NCI-H526 treated with DMSO at 0.1 percent for 48 hours (cell line): ENCODE measurements at places on chromosomes 3 and 15.
A peak's percentile ranks its signal among the peaks of the same experiment; 100 is the strongest.

DNA sequence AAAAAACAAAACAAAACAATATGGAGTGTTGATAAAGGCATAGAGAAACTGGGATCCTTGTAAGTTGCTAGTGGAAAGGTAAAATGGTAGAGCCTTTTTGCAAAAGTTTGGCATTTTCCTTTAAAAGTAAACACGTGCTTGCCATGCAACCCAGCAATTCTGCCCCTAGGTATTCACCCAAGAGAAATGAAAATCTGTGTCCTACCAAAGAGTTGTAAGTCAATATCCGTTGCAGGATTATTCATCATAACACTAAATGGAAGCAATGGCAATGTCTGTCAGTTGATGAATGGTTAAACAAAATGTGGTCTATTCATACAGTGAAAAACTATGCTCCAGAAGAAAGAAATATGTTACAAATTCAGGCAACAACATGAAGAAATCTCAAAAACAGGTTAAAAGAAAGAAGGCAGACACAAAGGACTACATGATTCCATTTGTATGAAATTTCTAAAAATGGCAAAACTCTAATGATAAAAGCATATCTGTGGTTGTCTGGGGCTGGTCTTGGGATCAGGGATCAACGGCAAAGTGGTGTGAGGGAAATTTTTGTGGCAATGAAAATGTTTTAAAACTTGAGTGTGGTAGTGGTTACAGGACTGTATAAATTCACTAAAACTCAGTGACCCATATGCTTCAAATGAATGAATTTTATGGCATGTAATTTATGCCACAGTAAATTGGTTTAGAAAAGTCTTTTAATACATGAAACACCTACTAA lies 229.6 kb downstream of the OPA1 start:
- no peak for DNase-seq

DNA sequence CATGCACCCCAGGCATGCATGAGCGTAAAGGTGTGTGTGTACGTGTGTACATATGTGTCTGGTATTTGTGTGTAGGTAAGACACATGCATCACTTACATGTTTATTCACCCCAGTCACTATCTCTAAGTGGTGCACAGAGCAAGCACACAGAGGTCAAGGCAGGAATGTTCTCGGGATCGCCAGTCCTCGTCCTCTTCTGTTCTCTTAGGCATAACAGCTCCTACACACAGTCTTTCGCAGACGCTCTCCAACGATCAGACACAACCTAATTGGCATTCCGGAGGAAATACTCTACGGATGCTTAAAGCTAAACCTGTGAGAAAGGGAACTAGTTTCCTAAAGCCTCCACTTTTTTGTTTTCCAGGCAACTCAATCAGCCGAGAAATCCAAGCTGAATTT lies 95.9 kb downstream of the ADAMTS17 start:
- no peak for DNase-seq

- DNase-seq, result no peak
Observed at GRCh38 chr15:64333516-64333915, 22.5 kb downstream of the CSNK1G1 start.

DNA sequence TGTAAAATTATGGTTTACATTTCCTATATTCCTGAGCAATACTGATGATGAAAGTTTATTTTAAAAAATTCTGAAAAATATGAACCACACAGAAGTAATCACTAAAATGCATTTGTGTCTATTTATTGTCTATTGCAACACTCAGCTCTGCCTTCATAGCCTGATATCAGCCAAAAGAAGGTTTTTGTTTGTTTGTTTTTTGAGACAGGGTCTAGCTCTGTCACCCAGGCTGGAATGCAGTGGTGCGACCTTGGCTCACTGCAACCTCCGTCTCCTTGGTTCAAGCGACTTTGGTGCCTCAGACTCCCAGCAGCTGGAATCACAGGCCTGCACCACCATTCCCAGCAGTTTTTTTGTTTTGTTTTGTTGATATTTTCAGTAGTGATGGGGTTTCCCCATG lies 1560.2 kb downstream of the SI start:
- no peak for DNase-seq

DNA sequence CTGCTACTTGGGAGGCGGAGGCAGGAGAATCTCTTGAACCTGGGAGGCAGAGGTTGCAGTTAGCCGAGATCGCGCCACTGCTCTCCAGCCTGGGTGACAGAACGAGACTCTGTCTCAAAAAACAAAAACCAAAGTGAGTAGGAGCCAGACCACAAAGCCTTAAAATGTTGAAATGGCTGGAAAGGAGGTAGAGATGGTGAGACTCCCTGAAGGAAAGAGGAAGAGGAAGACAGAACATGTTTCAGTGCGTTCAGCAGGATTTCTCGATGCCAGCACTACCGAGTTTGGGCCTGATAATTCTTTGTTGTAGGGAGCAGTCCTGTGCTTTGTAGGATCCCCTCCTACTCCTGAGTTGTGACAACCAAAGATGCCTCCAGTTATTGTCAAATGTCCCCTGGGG lies 189.9 kb downstream of the AKAP13 start:
- no peak for DNase-seq

DNA sequence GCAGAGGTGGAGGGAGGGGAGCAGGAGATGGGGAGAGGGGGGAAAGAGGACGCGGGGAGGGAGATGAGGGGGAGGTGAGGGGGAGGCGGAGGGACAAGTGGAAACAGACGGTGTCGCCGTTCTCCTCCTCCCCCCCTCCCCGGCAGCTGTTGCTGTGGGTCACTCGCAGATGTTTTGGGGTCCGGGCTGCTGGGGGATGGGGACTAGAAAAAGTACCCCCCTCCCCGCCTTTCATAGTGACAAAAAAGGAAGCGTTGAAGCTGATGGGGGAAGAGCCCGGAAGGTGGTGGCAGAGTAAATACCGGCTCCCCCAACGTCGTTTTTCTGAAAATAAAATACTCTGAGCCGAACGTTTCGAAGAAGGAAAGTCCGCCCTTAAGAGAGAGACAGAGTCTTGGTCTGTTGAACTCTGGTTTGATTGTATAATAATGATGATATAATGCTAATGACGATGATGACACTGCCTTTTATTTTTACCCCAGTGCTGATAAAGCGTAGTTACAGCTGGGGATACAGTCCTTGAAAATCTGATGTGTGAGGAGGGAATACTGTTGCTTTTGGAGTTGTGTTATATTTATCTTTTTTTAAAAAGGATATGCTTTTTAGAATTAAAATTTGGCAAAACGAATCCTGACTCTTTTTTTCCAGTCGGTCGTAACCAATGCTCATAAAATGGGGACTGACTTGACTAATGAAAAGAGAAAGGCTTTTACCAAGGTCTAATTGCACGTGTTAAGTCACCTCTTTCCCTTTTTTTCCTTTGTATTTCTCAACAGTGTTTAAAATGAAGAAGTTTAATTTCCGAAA lies 993 bp downstream of the STXBP5L start:
- DNase-seq, result peak; percentile 42

GRCh38 chr15:66884115-66884622 lies 181.2 kb upstream of the SMAD3 start:
- DNase-seq, result no peak

DNA sequence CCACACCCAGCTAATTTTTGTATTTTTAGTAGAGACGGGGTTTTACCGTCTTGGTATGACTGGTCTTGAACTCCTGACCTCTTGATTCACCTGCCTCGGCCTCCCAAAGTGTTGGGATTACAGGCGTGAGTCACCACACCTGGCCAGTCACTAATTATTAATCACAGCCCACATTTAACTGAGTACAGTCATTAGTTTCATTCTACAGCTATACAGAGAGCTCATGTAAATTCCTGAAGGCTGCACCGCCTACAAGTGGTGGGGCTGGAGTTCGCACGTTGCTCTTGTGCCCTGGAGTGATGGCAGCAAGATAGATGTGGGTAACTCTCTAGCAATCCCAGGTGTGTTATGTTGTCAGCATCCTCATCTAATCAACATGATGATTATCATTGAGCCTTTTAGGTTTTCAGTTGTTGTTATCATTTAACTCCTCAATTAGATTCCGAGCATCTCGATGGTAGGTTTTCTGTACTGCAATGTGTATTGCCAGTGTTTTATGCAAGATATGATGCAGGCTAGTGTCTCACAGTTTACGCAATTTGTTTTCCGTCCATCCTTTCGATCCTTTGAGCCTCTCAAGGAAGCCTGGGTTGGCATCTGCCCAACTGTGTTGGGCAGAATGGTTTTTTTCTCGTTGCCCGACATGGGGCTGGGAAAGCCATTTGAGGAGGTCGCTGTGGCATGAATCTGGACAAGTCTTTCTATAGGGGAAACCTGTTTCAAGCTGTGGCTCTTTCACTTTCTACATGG lies 216.3 kb downstream of the LPP start:
- DNase-seq, result no peak

GRCh38 chr15:41932511-41933289 lies 38.8 kb upstream of the SPTBN5 start:
- DNase-seq, result no peak

- DNase-seq, result no peak
Observed at GRCh38 chr15:59686389-59686788, 2.7 kb downstream of the BNIP2 start.

- no peak for DNase-seq
Observed at GRCh38 chr3:178690571-178690970, 154.3 kb downstream of the KCNMB2 start.

DNA sequence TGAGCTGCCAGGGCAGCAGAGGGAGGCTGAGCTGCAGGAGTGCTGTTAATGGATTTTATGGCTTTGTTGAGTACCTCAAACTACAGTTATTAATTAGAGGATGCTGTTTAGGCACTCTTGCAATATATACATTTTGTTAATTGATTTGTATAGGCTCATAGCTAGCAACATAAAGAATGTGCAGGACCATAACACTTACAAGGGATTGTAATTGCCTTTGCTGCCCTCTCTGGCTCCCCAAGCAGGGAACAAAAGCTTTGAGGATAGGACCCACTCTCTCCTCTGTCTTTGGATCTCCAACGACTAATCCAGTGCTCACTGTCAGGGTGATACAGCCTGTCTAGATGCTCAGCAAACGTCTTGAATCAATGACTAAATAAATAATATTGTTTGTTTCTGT lies 1.2 kb upstream of the CLSTN2 start:
- peak; percentile 81 for DNase-seq

DNA sequence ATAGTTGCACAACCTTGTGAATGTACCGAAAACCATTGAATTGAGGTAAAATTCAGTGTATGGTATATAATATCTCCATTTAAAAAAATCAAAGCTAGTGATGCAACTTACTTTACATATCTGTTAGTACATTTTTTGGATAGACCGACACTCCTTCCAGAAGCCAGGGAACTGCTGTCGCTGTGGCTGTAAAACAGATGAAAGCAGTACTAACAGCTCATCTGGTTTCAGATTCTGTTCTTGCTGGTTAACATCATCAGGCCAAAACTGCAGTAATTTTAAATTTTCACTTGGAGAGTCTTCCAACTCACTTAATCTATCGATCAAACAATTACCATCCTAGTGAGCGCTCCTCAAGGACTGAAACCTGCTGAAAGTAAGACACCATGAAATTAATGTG lies 145.1 kb downstream of the LRRC28 start:
- DNase-seq, result no peak

- DNase-seq, result no peak
Observed at GRCh38 chr3:113220721-113221120, 9.4 kb downstream of the BOC start.

DNA sequence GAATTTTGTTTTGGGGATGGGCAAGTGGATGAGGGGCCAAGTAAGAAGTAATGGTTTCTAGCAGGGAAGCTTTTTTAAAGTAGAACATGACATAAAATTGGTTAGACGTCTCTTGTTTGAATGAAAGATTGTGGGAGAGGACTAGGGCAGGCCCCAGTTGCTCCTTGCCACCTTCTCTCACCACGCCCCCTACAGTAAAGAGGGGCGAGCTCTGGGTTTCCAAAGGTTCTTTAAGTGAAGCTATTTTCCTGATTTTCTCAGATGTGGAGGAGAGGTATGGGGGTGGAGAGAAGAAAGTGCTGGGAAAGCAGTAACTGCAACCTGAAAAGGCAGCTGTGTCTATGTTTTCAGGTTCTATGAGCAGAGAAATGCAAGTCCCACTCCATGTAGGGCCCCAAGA lies 32.6 kb upstream of the SKIL start:
- DNase-seq, result no peak

- DNase-seq, result no peak
Observed at GRCh38 chr3:56915966-56916586, 114.3 kb upstream of the ARHGEF3 start.

GRCh38 chr15:79475306-79475705 lies 43.2 kb downstream of the MINAR1 start:
- no peak for DNase-seq

DNA sequence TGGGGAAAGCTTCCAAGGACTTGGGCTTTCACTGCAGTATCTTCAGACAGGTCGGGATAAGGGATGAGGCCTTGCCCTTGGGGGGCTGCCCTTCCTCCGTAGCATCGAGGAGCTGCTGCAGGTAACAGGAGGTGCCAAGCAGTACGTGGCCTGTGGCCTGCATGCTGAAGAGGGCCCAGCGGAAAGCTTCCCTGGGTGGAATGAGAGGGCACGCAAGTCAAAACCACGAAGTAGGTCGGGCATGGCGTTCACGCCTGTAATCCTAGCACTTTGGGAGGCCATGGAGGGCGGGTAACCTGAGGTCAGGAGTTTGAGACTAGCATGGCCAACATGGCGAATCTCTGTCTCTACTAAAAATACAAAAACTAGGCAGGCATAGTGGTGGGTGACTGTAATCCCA lies 12.9 kb downstream of the CIDEC start:
- DNase-seq, result no peak

DNA sequence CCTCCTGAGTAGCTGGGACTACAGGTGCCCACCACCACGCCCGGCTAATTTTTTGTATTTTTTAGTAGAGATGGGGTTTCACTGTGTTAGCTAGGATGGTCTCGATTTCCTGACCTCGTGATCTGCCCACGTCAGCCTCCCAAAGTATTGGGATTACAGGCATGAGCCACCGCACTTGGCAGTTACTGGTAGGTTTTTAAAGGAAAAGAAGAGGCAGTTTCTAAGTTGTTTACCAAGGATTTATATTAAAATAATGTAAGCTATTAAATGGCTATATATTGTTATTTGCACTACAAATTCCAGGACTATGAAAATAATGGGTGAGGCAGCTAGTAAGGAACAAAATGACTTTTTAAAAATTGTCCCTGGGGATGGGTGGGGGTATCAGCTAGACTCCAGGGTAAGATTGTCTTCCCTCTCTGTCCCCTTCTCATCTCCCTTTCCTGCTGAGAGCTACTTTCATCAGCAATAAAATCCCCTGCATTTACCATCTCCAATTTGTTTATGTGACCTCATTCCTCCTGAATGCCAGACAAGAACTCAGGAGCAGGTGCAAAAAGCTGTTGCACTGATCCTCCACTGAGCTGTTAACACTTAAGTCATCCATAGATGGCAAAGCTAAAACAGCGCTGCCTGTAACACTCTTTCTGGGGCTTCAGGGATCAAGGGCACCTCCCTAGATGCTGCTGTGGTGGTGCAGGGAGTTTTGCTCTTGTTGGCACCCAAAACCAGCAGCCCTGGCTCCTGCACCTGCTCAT lies 165.2 kb downstream of the ZPLD1 start:
- no peak for DNase-seq

DNA sequence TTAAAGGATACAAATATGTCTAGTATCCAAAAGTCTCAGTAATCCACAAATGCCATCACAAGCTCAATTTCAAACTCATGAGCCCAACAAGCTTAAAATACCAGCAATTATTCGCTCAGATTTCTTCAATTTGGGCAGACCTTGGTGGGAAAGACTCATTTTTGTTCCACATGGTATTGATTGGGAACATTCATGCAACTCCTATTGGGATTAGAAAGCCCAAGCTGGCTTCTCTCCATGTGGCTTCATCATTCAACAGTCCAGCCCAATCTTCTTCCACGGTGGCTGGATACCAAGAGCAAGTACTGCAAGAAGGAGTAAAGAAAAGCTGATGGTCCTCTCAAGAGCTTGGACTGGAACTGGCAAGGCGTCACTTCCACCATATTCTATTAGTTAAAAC lies 66.3 kb downstream of the STRIT1 start:
- DNase-seq, result no peak

- DNase-seq, result no peak
Observed at GRCh38 chr3:120173056-120173675, 78.9 kb upstream of the GSK3B start.
